Stimulated activated CD4-positive, alpha-beta T cell treated with anti-CD3 and anti-CD28 coated beads, Interleukin-1b, Interleukin-23, amount 100 ng/mL, for 1 hour (primary cell): ENCODE measurements at places on chromosomes 16 and 17.

DNA sequence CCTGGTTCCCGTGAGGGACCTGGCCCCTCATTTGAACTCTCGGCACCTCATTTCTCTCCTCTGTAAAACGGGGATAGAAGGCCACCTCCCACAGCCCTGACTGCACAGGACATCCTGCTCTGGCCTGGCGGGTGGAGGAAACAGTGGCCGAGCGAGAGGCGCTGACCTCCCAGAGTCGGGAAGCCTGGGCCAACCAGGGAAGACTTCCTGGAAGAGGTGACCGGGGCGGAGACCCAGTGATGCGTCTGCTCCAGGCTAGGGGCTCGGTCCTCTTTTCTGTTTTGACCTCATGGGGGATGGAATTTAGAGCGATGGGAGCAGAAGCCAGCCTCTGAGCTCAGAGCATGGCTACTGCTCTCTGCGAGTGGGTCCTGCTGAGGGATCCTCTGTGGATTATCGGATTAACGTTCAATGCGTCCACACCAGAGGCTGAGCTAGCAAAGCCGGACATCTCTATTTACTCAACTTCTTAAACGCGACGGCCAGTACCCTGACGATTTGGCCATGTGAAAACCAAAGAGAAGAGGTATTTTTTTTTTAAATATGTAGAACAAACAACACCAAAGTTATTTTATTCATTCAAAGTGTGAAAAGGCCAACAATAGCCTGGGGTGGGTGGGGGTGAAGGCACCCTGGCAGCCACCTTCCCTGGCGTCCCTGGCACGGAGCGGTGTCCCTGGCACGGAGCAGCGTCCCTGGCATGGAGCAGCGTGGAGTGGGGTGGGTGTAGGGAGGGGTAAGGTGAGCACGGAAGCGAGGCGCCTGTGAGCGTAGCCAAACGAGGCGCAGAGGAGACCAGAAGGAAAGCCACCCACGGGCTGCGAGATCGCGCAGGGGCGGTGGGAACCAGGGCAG is 9.2 kb upstream of the MSLN start:
- no peak for DNase-seq

- DNase-seq, result no peak
Measured at GRCh38 chr16:64470916-64471315, 650.9 kb downstream of the CDH11 start.

DNA sequence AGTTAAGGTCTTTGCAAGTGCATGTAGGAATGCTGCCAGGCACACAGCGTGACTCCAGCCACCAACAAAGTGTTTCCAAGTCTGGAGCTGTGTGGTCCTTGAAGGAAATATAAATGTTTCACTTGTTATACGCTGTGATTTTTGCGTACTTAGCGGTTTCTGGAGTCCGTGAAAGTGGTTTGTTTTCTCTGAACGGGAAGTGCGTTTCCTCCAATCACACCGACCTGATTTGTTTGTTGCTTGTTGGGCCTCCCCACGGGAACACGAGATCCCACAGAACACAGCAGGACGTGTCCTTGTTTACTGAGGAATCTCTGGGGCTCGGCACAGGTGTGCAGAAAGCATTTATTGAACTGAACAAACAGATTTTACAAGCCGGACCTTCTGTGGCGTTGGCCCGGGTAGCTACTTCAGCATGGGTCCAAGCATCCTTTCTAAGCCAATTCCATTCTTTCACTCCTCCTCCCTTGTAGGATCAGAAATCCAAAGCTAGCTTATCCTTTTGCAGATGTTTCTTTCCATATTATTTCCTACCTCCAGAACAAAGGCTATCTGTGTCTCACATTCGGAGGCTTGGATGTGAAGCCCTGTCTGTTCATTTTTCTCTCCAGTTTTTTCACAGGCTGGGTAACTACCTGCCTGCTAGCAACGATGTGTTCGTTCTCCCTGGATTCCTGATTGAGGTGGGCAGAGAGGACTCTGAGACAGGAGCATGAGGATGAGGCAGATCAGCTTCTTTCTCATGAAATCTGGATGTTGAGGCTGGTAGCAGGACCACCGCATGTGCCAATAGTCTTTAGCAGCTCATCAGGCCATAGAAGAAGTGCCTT is 44.6 kb downstream of the ABAT start:
- DNase-seq, result no peak

GRCh38 chr17:63626551-63627180 is 4.4 kb downstream of the MAP3K3 start:
- no peak for DNase-seq

GRCh38 chr17:57782647-57783337 is 37.7 kb upstream of the CCDC182 start:
- DNase-seq, result no peak

DNA sequence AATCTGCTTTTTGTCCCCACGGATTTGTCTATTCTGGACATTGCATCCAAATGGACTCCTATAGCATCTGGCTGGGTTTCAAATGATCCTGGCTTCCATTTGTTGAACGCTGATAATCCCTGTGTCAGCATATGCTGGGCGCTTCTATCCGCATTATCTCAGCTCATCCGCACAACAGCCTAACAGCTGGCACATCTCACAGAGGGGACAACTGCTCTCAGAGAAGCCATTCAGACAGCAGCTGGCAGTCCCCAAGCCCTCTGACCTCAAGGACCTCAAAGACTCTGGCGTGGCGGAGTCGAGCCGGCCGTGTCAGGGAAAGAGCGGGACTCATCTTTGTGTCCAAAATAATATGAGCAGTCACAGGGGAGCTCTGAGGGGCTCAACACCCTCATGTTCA is 82.3 kb downstream of the NT5M start:
- no peak for DNase-seq

GRCh38 chr17:77499699-77500435 is 359.1 kb downstream of the SEC14L1 start:
- DNase-seq, result no peak

DNA sequence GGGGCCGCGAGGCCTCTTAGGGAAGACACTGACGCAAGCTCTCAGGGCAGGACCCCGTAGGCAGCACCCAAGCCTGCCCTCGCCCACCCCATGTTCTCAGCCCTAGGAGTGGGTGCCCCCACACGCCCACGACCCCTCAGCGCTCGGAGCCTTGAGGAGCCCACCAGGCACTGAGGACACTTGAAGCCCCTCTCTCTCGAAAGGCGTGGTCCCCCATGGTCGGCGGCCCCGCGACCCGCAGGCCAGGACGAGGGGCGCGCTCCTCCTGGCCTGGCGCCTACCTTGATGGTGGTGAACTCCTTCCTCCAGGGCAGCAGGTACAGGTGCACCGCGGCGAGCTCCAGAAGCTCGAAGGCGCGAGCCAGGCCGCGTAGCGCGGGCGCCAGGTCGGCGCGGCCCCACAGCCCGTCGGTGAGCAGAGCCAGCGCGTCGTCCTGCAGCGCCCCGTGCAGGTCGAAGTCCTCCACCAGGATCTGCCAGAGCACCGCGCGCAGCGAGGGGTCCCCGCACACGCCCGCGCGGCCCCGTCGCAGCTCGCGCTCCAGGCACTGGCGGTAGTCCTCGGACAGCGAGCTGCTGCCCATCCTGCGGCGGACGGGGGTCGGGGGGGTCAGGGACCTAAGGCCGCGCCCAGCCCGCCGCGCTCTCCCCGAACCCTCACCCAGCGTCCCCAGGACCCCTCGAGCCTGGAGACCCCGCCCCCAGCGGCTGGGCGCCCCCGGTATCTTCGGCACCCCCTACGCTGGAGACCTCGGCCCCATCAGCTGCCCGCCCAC is 668 bp downstream of the SPATA2L start:
- no peak for DNase-seq

DNA sequence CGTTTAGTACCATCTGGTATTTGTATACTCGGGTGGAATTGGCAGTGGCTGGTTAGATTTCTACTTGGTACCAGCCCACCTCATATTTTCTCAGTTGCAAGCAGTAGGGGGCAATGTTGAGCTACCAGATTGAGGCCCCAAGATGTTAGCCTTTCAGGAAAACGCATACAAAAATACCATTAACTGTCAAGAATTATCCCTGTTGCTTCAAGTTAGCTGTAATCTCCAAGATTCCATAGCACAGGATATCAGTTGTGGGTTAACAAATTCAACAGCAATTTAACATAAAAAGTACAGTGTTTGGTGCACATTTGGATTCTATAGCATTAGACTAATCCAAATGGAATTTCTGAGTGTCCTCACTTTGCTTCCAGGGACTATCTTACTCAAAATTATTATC is 188.2 kb downstream of the FTO start:
- DNase-seq, result peak; percentile 11

GRCh38 chr17:62658136-62658920 is 30.9 kb downstream of the MRC2 start:
- no peak for DNase-seq

GRCh38 chr17:2058586-2059546 is 4.0 kb downstream of the HIC1 start:
- no peak for DNase-seq

DNA sequence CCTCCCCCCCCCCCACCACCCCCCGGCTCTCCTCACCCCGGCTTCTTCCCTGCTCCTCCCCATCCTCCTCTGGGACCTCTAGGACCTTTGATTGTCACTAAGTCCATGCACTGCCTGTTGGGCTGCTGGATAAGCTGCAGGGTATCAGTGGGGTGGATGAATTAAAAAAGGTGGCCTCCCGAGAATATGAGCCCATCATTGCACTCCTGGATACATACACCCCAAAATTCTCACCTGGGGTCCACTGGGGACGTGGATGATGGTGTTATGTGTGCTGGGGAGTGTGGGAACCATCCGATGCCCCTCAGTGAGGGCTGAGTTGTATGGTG is 88.8 kb downstream of the IRF8 start:
- no peak for DNase-seq
